ENCODE measurements at places on chromosomes 5 and 9.

- no peak for DNase-seq
Observed at GRCh38 chr5:71830681-71831539, 111.8 kb downstream of the CARTPT start.

GRCh38 chr9:129834489-129835127, 467 bp downstream of the C9orf78 start:
- peak; percentile 21 for DNase-seq

- DNase-seq = no peak
Observed at GRCh38 chr9:127418037-127418471, 6.1 kb upstream of the ZNF79 start.

GRCh38 chr5:8997542-8998070, 548.3 kb downstream of the SEMA5A start:
- DNase-seq = no peak

- no peak for DNase-seq
Observed at GRCh38 chr5:41763574-41763973, 106.7 kb downstream of the OXCT1 start.

- DNase-seq = no peak
Observed at GRCh38 chr5:14228219-14228618, 85.1 kb downstream of the TRIO start.

GRCh38 chr9:124530246-124530645, 23.0 kb upstream of the NR5A1 start:
- no peak for DNase-seq

DNA sequence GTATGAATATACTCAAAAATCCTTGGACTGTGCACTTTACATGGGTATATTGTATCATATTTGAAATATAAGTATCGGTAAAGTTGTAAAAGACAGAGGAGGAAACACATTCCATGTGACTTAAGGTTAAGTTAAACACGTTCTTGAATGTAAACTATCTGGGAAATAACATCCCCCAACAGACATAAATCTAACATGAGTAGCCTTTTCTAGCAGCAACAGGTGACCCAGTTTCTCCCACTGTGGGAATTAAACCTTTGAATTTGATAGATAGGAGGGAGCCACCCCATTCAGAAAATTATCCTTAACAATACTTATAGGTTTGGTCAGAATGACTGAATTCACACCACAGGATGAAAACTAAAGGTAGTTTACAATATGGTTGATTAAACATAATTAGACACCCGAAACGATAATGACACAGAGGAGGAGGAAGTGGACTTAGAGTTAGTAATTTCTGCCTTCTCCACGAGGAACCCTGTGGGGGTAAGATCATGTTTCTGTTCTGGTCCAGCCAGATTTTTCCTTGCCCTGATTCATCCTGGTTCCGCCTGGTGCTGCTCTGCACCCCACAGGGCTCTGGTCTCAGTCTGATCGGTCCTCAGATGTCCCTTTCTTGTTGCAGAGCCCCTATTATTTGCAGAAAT, 84.6 kb upstream of the DNAH5 start:
- DNase-seq = no peak

- no peak for DNase-seq
Observed at GRCh38 chr5:51974834-51975233, 591.6 kb downstream of the ISL1 start.

Data from activated CD4-positive, CD25-positive, alpha-beta regulatory T cell (primary cell).